RWPE2 (cell line): ENCODE measurements at places on chromosomes 5 and 9.

DNA sequence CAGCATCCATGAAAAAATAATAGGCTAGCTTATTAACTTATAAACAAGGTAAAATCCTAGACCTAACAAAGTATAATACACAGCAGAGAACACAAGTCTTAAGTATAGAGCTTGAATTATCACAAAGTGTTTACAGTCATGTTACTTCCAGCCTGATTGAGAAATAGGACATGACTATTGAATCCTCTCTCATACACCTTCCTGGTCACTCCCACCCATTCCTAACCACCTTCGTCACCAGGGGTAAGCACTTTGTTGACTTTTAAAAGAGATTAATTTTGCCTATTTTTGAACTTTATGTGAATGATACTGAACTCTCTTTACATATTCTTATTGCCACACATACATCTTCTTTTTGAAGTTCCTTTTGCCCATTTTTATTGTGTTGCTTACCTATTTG, 325.8 kb downstream of the PJA2 start:
- no peak for DNase-seq

GRCh38 chr5:130975299-130975698, 189.8 kb downstream of the HINT1 start:
- no peak for DNase-seq

DNA sequence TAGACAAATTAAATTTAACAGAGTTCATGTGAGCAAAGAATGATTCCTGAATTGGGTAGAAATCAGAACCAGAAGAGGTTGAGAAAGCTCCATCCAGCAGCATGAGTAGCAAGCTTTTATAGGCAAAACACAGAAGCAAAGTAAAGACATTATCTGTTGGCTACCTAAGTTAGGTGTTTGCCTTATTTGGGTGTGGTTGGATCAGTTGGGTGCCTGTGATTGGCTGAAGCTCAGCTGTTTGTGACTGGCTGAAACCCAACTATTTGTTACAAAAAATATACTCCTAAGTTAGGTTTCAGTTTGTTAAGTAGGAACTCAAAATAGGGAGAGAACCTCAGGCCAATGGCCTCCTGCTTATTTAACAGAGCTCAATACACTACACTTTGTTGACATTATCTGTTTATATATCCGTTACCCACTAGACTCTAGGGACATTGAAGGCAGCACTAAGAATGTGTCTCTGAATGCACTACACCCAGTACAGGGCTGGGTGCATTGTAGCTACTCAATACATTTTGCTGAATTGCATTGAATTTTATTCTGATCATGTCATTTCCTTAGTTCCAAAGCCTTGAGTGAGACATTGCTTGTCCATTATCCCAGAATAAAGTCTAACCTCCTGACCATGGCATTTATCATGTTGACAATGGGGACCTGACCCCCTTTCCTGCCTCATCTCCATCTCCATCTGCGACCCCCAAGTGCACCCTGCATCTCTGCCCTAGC, 98.7 kb downstream of the CCDC192 start:
- DNase-seq, result no peak

GRCh38 chr9:137632230-137633161, 13.7 kb downstream of the EHMT1 start:
- DNase-seq, result no peak

- DNase-seq, result no peak
Observed at GRCh38 chr5:98206566-98206965, 566.9 kb upstream of the RGMB start.

DNA sequence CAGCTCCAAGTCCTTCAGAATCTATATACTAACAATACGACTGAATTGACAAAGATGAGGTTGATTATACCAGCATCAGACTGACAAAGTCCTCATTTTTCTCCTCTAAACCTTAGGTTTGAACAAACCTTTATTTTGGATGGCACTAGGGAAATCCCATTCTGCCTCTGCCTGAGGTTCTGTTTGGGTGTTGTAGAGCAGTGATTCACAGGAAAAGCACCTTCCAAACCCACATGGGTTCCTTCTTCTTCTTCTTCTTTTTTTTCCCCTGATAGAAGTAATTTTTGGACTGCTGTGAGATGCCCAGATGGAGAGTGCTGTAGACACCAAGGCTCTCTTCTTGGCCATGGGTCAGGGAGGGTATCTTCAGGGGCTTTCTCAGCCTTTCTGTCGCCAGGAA, 164.9 kb upstream of the PAPPA start:
- no peak for DNase-seq

DNA sequence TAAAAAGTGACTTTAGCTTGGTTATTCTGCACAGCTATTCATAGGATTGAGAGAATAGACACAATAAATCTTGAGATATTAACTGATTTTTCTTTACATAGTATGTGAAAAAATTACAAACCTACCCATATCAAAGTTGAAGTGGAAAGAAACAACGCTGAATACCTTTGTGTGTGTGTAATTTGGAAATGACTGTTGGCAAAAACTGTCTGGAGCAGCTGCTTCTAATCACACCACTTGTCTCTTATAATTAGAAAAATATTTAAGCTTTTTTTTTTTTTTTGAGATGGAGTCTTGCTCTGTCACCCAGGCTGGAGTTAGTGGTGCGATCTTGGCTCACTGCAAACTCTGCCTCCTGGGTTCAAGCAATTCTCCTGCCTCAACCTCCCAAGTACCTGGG, 110.8 kb upstream of the POC5 start:
- no peak for DNase-seq

GRCh38 chr5:78277715-78278114, 16.8 kb downstream of the AP3B1 start:
- DNase-seq, result no peak

- DNase-seq, result no peak
Observed at GRCh38 chr9:122036988-122037387, 56.1 kb downstream of the TTLL11 start.

GRCh38 chr9:38043931-38044623, 24.9 kb downstream of the SHB start:
- DNase-seq, result no peak

- DNase-seq, result no peak
Observed at GRCh38 chr9:14300040-14300439, 13.9 kb downstream of the NFIB start.

DNA sequence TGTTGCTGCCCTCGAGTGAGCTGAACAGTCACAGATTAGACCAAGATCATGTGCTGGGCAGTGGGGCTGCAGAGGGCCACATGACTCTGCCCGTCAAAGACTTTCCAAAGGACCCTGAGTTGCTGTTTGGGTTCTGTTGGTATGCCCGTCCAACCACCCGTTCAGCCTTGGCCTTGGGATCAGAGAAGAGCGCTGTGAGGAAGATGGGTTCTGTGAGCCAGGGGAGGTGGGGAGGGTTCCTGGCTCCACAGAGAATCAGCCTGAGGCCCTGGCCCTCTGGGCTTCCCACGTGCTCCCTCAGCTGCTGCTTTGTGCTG, 72.6 kb downstream of the RGS3 start:
- peak; percentile 20 for DNase-seq

DNA sequence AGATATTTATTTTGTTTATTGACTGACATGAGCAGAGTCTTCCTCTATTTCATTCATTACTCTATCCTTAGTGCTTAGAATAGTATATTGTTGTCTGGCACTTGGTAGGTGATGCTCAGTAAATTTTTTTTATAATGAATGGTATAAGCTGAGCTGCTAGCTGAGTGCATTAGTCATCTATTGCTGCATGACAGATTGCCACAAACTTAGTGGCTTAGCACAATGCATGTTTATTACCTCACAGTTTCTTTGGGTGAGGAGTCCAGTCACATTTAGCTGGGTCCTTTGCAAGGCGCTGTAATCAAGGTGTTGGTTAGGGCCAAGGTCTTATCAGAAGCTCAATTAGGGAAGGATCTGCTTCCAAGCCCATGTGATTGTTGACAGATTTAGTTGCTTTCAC, 23.1 kb downstream of the SMAD5 start:
- no peak for DNase-seq

GRCh38 chr5:143501310-143502044, 98.0 kb upstream of the NR3C1 start:
- DNase-seq, result no peak

DNA sequence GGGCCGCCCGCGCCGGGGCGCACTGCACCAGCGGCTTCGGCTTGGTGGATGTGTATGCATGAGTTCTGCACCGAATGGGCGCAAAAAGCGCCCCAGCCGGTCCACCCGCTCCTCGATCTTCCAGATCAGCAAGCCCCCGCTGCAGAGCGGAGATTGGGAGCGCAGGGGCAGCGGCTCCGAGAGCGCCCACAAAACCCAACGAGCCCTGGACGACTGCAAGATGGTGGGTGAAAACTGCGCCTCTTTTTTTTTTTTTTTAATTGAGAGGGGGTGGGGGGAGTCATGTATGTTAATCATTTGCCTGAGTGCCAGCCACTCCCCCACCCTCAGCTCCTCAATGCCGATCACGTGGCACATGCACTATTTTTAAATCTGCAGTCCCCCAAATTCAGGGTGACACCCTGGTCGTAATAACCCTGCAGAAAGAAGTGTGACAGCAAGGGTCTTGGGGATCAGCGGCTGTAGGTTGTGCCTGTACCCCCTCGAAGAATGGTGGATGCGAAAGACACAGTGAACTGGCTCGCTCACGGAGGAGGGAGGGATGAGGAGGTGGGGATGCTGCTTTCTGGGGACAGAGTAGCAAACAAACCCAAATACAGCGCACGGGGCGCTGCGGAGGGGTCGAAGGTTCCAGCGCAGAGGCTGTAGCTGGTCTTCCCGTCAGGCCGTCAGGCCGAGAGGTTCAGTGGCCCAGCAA, 900 bp downstream of the RGS7BP start:
- no peak for DNase-seq

GRCh38 chr5:6262651-6263363, 115.5 kb downstream of the MED10 start:
- DNase-seq, result no peak

GRCh38 chr5:5483880-5484598, 61.6 kb downstream of the ICE1 start:
- no peak for DNase-seq

GRCh38 chr9:104786293-104786692, 22.4 kb downstream of the NIPSNAP3B start:
- no peak for DNase-seq

- no peak for DNase-seq
Observed at GRCh38 chr5:172793577-172794488, 22.8 kb upstream of the DUSP1 start.

DNA sequence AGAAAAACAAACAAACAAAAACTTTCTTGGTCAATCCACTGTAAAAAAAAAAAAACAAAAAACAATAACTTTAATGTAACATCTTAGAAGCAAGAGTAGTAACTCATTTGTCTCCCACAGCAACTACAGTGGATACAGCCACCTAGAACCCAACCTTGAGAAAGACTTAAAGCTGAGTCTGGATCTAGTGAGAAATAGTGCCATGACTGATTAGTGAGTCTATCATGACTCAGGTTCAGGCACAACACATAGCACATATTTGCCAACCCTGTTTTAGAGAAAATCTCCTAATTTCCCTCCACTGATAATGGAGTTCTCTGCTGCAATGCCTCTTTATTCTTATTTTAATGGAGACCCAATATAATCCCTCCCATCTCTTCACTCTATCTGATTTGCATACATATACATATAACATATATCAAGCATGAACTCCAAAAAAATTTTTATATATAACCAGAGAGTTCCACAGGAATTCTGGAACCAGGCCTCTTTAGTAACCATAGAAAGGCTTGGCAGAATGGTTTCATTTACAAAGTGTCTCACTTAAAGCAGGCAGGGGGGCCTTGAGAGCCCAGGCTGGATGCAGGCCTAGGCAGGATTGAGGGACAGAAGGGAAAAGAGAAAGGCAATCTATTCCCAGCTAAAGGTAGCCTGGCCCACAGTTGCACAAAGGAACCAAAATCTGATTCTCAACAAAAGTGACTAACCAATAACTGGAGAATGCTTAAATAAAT, 11.9 kb upstream of the NR4A3 start:
- DNase-seq, result no peak

- no peak for DNase-seq
Observed at GRCh38 chr9:100640447-100641050, 62.7 kb downstream of the CAVIN4 start.

GRCh38 chr9:68530618-68531017, 10.1 kb downstream of the TMEM252 start:
- DNase-seq, result no peak

GRCh38 chr5:123297866-123298265, 125.3 kb downstream of the CEP120 start:
- no peak for DNase-seq

DNA sequence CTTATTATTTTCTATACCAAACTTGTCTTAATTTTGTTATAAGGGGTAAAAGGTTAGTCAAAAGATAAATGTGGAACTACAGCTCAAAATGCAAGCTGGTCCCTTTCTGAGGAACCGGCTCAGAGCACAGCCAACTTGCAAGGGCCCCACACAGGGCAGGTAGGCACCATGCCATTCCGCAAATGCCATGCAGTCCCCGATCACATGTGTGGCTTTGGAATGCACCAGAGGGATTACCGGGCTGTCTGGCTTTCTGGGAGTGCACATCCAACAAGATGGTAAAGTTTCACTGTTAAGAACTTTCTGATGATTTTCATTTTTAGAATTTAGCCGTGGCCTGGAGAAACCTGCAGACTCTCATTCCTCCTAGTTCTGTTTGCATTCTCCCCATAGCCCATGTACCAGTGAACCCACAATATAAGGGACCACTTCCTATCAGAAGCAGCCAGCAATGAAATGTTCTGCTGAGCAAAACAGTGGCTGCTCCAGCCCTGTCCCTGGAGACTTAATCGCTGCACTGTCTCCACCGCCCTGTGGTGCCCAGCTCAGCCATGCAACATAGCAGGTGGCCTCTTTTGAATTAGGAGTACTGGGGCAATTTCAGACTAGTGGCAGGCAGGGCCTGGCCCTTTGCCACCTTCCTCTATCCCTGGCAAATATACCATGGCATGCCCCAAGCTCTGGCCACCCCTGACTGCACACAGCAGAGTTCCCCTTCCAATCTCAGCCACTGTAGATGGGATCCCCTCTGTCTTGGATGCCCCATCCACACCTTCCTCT, 11.4 kb downstream of the SHB start:
- no peak for DNase-seq

- no peak for DNase-seq
Observed at GRCh38 chr9:115015018-115015635, 84.7 kb upstream of the TNFSF8 start.

- no peak for DNase-seq
Observed at GRCh38 chr5:6080930-6081726, 297.2 kb downstream of the MED10 start.

GRCh38 chr5:41648996-41649395, 138.6 kb upstream of the PLCXD3 start:
- no peak for DNase-seq

GRCh38 chr5:944992-945685, 52.5 kb downstream of the TRIP13 start:
- no peak for DNase-seq

- no peak for DNase-seq
Observed at GRCh38 chr5:95110118-95110517, 174.8 kb downstream of the MCTP1 start.
